Activated CD4-positive, alpha-beta T cell treated with anti-CD3 and anti-CD28 coated beads for 1 hour (primary cell): ENCODE measurements at places on chromosomes 5 and 9.

- DNase-seq, result no peak
Observed at GRCh38 chr9:90547896-90548295, 94.7 kb downstream of the DIRAS2 start.

- DNase-seq, result no peak
Observed at GRCh38 chr5:181204826-181205760, at the start of gene TRIM7. TRIM7 (minus strand) TSS chr5:181205196; CDS start chr5:181205110, 86 bp downstream.

DNA sequence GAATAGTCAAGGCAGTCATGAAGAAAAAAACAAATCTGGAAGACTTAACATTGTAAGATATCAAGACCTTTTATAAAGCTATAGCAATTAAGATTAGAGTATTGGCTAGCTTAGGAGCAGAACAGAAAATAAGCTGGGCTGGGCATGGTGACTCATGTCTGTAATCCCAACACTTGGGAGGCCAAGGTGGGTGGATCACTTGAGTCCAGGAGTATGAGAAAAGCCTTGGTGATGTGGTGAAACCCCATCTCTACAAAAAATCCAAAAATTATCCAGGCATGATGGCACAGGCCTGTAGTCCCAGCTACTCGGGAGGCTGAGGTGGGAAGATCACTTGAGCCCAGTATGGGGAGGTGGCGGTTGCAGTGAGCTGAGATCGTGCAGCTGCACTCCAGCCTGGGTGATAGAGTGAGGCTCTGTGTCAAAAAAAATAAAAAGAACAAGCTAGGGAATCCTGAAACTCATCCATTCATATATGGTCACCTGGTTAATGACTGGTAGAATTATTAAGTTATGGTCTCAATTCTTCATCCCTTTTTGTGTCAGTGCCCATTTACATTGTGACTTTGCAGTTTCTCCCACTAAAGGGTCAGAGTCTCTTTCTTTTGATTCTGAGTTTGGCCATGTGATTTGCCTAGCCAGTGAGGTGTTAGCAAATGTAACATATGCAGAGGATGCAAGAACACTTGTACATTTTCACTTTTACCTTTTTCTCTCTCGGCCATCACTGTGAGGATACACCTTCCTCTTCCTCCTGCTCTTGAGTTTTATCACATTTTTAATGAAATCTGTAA is 144.6 kb upstream of the SGCD start:
- DNase-seq, result no peak

GRCh38 chr9:6512085-6512657 is 99.2 kb downstream of the UHRF2 start:
- no peak for DNase-seq

DNA sequence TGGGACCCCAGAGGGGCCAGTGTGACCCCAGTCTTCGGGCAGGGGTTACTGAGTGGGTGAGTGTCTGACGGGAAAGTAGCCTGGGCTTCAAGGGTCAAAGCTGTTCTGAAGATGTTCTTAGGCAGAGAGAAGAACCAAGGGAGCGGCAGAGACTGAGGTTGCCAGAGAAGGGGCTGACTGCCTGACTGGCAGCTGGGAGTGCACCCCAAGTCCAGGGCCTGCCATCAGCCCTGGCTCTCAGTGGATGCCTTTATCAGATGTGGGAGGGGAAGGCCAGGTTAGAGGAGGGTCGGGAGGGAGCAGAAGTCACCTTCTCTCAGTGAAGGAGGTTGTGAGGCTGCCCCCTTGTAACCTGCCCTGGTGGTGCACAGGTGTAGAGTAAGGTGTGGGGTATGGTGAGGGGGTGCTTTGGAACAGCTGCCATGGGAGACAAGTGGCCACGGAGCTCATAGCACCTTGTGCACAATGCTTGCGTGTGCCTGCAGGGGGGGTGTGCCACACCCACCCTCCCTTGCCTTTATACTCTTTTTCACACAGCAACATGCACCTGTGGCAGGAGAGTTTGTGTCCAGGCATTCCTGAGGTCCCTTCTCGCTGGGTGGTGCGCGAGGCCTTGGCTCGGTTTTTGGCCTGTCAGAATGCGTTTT is 18.9 kb downstream of the RALGPS1 start:
- no peak for DNase-seq
